ENCODE measurements at places on chromosomes 13 and 19.
A peak's percentile ranks its signal among the peaks of the same experiment; 100 is the strongest.

DNA sequence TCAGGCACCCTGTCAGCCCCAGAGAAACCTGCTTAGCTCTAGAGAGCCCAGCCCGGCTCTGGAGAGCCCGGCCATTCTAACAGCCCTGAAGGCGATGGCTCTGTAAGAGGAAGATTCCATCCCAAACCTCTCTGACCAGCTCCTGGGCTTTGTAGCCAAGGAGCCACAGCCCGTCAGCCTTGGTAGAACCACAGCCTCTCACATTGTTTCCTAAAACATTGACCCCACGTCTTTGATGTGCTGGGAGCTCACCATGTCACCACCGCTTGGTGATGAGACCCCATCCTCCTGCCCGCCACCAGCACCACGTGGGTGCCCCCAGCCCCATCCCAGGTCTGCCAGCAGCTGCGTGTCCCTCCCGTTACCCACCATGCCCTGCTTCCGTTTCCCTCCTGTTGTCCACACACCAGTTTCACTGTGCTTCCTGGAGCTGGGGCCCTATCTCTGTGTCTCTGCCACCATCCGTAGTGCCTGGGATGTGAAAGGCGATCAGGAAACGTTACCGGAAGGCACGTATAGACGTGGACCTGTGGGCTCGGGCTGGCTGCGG is 94.2 kb upstream of the MCF2L start:
- no peak for DNase-seq

GRCh38 chr19:15584541-15585115 is 30.4 kb upstream of the CYP4F8 start:
- DNase-seq = peak; percentile 18

DNA sequence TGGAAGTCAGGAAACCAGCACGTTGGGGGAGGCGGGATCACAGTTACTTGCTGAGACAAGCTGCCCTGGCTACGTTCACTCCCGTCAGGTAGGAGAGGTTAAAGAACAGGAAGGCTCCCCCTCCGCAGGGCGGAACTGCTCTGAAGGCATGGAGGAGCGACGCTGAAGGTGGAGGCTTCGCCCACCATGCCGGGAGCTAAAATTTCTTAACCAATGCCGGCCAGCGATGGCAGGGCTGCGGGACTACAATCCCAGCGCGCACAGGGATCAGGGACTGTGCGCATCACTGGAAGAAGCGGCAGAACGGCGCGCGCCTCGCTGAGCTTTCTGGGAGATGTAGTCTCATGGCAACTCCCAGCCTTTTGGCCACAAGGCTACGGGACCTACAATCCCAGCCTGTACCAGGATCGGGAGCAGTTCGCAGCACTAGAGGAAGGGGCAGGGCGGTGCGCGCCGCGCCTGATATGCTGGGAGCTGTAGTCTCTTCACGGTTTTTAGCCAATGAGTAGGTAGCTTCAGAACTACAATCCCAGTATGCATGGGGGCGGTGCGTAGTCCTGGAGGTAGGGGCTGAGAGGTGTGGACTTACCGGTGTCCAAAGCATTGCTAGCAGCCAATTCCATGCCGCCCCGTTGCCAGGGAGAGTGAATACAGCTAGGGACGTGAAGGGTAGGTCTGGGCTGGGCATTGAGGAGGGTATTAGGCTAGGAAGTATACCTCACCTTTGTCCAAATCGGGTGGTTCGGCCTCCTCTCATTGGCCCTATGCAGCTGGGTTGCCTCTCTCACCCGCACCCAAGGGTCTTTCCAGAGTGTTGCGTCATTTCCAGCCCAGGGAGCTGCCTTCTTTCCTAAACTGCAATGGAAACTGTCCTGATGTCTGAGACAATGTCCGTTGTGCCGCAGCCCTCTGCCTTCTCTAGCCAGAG is 12.8 kb upstream of the ZNF682 start:
- DNase-seq = peak; percentile 89

GRCh38 chr19:30689474-30689873 is 317.3 kb downstream of the ZNF536 start:
- no peak for DNase-seq

DNA sequence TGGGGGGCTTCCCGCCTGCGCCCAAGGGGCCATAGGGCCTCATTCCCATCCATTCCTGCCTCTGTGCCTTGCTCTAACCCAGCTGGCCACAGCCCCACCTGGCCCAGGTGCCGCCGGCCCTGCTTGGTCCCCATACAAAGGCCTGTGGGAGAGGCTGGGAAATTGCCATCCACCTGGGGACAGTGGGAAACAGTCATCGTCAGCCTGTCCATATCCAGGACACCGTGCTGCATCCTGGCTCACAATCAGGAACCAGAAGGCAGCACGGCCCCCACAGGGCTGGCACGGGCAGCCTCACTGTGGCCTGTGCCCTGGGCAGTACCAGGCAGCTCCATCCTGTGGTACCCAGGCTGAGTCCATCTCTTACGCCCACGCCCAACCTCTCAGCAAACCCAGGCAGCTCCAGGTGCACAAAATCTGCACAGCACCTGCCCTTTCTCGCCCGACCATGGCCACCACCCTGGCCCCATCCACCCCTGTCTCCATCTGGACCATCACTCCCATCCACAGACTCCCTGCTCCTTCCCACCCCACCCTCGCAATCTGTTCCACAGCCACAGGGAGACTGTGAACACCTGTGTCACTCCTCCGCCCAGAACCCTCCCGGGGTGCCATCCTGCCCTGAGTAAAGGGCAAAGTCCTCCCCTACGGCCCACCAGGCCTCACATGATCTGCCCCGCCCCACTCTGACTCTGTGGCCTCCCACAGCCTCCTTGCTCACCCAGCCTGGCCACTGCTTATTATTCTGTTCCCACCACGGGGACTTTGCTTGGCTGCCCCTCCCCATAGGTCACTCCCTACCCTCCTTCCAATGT is 21.1 kb upstream of the FBXO27 start:
- DNase-seq = no peak

- no peak for DNase-seq
These were observed 57.7 kb upstream of the MCF2L start for GRCh38 chr13:112911285-112911701.

- no peak for DNase-seq
These were observed 107.8 kb downstream of the RXFP2 start for GRCh38 chr13:31846961-31847752.

DNA sequence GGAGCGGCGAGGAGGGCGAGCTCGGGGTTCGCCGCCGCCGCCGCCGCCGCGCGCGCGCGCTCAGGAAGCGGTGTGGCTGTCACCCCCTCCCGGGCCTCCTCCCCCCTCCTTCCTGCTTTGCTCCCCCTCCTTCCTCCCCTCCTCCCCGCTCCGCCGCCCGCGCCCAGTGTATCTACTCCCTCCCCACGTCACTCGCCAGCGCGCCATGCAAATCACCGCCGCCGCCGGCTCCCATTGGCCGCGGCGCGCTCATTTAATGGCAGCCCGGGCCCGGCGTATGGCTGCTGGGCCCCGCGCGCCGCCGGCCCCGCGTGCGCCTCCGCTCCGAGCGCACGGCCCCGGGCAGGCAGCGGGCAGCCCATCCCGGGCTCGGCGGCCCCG is 335 bp upstream of the SOX1 start:
- DNase-seq = no peak

DNA sequence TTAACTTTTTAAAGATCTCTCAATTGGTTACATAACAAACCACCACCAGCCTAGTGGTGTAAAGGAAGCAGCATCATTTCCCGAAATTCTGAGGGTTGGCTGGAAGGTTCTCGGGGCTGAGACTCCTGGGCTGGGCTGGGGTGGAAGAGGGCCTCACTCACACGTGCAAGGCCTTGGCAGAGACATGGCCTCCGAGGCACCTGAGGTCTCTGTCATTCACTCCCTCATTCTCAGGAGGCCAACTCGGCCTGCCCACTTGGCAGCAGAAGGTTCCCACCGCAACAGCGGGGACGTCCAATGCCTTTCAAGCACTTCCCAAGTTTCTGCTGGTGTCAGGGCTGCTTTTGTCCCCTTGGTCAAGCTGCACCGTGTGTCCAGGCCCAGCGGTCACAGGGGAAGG is 18.6 kb upstream of the RASA3 start:
- no peak for DNase-seq

GRCh38 chr13:92097337-92097903 is 699.0 kb downstream of the GPC5 start:
- DNase-seq = no peak

DNA sequence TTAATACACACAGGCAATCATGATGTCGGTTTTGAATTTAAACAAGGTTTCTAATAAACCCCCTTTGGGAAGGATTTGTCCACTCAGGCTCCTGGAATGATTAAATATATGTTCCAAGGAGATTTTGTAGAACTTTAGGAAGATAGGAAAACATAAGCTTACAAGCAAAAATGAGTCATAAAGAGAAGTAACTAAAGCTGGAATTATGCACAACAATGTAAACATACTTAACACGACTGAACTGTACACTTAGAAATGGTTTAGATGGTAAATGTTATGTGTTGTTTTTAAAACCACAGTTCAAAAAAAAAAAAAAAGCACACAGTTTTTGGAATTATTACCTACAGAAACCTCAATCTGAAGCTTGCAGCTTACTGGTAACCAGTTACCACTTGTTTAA is 304.4 kb downstream of the NALCN start:
- DNase-seq = no peak

GRCh38 chr19:29651622-29652394 is 13.5 kb upstream of the PLEKHF1 start:
- no peak for DNase-seq

GRCh38 chr19:7705387-7706187 is 3.7 kb upstream of the FCER2 start:
- peak; percentile 42 for DNase-seq

DNA sequence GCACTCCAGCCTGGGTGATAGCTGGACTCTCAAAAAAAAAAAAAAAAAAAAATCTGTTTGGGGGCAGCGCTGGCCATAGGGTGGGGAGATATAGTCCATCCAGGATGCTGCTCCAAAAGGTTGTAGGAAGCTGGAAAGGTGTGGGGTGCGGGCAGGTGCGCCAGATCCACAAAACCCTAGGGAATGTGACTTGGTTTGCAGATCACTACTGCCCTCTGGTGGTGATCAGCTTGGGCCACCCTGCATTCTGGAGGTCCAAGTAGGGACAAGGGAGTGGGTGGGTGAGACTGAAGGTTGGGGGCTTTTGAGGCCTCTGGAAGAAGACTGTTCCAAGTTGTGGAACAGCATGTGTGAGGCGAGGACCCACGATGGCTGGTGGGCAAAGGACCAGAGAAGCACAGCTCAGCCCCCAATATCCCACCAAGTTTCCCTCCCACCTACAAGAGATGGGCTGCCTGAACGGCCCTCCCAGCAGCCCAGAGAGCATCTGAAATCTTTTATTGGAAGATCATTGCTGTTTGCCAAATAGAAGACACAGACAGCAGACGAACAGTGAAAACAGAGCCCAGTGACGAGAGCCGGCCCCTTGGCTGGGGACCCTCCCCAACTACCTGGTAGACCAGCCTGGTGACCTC is 10.4 kb upstream of the TYK2 start:
- peak; percentile 8 for DNase-seq

DNA sequence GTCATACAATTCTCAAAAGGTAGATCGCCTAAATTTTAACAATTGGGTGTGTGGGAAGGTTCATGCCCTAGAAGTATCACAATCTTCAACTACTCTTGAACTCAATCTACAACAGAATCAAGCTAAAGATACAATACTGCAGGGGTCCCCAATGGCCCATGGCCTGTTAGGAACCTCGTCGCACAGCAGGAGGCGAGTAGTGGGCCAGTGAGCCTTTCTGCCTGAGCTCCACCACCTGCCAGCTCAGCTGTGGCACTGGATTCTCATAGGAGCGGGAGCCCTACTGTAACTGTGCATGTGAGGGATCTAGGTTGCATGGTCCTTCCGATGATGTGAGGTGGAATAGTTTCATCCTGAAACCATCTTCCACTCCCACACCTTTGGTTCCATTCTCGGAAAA is 230.6 kb downstream of the KLF12 start:
- DNase-seq = no peak

GRCh38 chr13:114241918-114242317 is 7.2 kb downstream of the CDC16 start:
- no peak for DNase-seq

- no peak for DNase-seq
These were observed 172.6 kb upstream of the ATXN8OS start for GRCh38 chr13:69935043-69935442.

DNA sequence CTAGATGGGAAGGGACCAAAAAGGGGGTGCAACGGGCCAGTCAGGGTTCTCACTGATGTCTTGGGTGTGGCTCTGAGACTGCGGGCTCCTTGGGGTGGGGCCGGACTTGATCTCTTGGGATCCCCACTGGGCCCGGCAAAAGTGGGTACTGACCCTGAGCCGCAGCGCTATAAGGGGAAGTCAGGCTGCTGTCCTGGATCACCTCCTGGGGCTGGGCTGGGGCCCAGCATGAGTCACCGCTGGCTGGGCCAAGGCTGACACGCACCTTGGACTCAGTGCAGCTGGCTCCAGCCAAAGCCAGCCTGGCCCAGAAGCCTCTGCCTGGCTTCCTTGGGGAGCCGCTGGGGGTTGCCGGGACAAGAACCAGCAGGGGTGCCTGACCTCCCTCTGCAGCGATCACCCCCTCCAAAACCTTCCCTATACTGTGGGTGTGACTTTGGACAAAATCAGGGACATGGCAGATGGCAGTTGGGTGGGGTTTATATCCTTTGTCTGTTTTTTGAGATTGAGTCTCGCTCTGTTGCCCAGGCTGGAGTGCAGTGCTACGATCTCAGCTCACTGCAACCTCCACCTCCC is 617 bp upstream of the IQCN start:
- DNase-seq = no peak

DNA sequence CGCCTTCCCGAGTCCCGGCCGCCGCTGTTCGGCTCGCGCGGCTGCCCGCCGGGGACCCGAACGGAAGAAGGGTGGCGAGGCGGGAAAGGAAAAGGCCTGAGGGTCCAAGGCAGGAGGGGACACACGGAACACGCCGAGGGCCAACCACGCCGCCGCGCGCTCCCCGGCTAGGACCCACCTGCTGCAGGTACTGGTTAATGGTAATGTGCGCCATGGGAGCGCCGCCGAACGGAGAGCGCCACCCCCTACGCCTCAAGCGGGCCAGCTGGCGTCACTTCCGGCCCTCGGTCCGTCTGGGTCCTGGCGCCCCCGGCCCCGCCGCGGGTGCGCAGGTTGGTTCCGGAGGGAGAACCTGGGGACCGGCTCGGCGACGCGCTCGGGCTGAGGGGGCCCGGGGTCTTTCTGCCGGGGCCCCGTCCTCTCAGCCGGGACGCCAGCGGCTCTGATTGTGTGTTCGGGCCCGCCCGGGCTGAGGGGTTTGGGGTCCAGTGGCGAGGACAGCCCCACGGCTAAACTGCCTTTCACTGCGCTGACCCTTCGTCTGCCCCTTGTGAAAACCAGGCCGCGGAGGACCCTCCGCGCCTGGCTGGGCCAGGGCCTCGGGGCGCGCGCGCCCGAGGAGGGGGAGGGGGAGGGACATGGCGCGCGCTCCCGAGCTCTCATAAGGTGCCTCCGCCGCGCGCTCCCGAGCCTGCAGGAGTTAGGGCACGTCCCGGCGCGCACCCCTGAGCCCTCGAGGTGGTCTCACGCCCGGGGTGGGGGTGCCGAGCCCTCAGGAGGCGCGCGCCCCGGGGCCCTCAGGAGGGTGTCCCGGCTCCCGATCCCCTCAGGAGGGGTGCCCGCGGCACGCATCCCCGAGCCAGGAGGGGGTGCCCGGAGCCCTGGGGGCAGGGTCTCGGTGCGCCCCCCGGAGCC is at the start of gene PCID2:
Gene PCID2 (minus strand): TSS at position 249 of the 915 bp plus-strand sequence. CDS start 35 bp downstream, at position 214.
- DNase-seq = peak; percentile 86

- DNase-seq = no peak
These were observed 531.8 kb downstream of the EFNB2 start for GRCh38 chr13:106003651-106004050.

Measured in KG1 (cell line).